ENCODE measurements at places on chromosomes 3 and 15.

DNA sequence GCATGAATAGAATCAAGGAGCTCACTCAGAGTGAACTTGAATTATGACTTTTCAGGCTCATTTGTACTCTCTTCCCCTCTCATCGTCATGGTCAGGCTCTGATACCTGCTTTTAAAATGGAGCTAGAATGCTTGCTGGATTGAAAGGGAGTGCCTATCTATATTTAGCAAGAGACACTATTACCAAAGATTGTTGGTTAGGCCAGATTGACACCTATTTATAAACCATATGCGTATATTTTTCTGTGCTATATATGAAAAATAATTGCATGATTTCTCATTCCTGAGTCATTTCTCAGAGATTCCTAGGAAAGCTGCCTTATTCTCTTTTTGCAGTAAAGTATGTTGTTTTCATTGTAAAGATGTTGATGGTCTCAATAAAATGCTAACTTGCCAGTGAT, 9.6 kb downstream of the CCNDBP1 start:
- no peak for DNase-seq

DNA sequence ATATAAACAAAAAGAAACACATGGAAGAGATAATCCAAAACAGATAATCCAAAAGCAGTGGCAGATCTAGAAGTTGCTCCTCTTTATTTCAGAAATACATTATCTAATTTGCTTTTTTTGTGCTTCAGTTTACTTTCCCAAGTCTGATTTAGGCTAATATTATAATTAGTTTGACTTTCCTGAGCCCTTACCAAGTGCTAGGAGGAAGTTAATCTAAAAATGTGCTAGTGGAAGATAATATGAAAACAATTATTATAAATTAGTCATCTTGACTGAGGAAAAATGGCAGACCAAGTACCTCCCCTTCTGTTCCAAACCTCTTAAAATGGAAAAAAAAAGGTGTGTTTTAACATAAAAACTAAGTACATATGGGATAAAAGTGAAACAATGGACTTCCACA, 17.5 kb downstream of the SLC9A9 start:
- DNase-seq, result no peak

DNA sequence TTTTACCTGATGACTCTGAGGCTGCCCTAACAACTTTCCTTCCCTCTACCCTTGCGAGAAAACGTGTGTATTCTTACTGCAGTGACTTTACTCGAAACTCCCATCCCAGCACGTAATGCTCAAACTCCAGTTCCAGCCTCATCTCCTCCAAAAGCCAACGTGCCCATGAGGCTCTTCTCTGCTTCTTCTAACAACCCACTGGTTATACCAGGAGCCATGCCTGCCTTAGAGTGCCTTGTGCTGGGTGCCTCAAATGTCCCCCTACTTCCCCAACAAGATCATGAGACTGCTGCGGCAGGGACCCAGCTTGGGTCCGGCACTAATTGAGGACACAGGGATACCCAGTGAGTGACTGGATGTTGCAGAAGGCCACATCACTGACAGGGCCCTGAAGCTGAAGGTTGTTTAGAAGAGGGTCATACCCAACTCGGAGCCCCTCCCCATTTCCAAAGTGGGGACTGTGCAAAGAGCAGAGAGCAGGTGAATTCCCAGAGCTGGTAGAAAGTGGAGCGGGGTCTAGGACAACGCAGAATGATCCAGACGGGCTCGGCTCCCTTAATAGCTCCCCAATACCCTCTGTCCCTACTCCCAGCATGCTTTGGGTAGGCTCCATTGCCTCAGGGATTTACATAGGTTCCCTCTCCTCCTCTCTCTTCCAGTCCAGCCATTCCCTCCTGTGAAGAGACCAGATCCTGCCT, 71.4 kb downstream of the BDH1 start:
- no peak for DNase-seq

- no peak for DNase-seq
Observed at GRCh38 chr3:79366414-79366813, 401.4 kb downstream of the ROBO1 start.

GRCh38 chr15:37098468-37099318, 1.7 kb downstream of the MEIS2 start:
- no peak for DNase-seq

DNA sequence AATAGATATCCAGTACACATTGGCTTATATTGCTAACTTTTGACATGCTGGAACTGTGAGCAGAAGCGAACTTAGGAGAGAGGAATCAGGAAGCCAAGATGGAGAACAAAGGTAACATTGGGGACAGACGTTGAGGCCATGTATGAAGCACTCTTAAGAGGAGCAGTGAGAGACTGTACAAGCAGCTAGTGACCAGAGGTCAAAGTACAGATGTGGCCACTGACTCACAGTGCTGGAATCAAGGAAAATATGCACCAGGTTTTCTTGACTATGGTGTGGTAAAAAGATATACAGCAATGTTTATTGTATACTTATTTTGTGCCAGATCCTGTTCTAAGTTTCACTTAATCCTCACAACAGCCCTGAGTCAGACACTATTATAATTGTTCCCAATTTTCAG, 2.0 kb upstream of the IL20RB start:
- DNase-seq, result no peak

DNA sequence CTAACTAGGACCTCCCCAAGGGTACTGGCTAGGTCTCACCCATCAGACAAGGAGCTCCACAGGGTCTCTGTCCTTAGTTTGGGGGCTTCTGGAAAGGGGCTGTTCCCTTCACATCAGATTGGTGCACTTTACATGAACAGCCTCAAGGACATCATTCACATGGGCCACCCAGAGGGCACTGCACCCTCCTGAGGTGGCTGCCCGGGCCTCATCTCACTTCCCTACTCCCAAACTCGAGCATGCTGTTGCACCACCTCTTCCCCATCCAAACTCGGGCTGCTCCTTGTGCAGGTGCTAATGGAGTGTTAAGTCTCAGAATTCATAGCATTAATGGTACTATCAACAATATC, 48.1 kb downstream of the RAB11A start:
- DNase-seq, result no peak

- DNase-seq, result no peak
Observed at GRCh38 chr3:4071481-4072184, 231.5 kb upstream of the SETMAR start.

DNA sequence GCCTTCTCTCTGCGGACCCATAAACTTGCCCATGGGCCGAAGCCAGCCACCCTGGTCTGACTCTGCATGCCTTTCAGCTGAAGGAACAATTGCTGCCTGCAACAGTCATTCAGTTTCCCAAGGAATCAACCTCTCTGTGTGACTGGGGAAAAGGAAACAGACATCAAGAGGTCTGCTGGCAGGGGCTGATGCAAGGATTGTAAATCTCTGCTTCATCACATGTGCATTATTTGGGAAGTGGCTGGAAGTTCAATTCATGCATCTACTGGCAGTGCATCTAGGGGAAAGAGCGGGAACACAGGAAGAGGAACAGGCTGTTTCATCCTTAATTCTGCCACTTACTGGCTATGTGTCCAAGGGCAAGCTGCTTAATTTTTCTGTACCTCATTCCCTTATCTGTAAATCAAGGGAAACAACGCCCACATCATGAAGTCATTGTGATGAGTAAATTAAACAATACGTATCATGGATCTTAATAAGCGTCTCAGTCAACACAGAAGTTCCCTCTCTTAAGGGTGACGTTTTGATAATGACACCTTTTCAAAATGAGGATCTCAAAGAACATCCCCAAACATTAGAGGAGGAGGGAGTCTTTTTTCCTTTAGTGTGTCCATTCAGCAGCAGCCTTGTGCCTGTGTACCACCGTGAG, 17.4 kb upstream of the ADPGK start:
- no peak for DNase-seq

DNA sequence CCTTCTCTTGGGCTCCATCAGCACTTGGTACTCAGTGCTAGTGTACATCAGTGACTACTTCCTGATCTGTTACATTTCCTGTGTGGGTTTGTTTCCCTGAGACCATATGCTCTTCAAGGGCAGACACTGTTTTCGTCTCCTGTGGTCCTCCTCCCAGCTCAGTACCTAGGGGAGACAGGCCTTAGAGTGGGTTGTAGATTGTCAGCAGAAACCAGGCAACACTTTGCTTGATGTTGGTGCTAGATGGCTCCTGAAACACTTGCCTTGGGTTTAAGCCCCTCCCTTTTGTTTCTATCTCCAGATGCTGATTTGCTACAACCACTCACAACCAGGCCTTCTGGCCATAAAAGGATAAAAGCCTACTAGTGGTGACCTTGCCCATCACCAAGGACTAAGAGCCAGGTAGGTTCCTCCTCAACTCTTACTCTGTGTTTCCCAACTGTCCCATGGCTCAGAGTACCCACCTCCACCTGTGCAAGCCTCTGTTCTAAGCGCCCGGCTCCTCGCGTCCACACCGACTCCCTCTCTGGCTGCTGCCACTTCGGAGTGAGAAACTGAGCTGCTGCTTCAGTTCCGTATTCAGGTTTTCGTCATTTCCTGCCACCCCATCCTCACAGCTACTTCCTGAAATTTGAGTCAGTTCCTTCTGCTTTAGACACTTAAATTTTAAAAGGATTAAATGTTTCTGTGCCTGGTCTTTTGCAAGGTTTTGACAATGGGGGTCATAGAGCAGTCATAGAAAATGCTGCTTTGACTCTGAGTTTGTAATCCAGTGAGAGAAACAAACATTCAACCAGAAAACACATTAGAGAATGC, at the start of gene HCLS1:
HCLS1 (minus strand) TSS at position 548 of the 816 bp plus-strand sequence. CDS start 2,556 bp downstream, outside the sequence.
- peak; percentile 55 for DNase-seq

- DNase-seq, result peak; percentile 35
Observed at GRCh38 chr15:89090791-89091626, 2.8 kb downstream of the ABHD2 start.

GRCh38 chr3:184727357-184728009, 15.6 kb upstream of the MAGEF1 start:
- DNase-seq, result peak; percentile 26

GRCh38 chr3:14329116-14329830, 73.1 kb upstream of the SLC6A6 start:
- DNase-seq, result no peak

GRCh38 chr3:55675478-55675877, 188.4 kb upstream of the WNT5A start:
- no peak for DNase-seq

GRCh38 chr3:24220859-24221657, 273.6 kb downstream of the THRB start:
- no peak for DNase-seq

DNA sequence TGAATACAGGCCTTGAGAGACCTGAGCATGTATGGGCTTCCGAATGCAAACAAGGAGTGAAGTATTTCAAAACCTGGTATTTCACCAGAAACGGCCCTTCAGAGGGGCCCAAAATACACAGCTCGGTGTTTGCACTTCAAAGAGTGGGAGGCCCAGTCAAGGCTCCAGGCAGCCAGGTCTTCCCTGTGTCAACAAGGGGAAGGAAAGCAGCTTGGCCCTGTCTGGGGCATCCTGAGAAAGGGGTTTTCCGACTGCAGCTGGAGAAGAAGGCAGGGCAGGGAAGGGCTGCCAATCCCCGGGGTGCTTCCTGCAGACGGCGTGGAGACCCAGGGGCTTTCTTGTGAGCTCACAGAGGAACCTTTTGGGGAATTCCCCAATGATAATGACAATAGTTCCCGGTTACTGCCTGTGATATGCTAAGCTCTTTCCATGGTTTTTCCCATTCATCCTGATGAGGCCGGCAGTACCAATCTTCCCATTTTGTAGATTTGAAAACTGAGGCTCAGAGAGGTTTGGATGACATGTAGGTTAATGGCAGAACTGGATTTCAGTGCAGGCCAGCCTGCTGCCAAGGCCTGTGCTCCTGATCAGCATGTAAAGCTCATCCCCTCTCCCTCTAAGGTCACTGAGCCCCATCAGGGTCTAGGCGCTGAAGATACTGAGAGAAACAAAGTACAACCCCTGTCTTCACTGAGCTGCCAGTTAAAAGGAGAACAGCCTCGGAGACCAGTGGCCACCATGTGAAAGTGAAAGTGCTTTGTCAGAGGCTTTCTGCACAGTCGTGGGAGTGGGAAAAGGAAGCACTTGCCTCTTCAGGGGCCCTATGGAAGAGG, 43.0 kb upstream of the TLE3 start:
- no peak for DNase-seq

GRCh38 chr3:60308808-60309207, 942.4 kb downstream of the FHIT start:
- DNase-seq, result no peak

DNA sequence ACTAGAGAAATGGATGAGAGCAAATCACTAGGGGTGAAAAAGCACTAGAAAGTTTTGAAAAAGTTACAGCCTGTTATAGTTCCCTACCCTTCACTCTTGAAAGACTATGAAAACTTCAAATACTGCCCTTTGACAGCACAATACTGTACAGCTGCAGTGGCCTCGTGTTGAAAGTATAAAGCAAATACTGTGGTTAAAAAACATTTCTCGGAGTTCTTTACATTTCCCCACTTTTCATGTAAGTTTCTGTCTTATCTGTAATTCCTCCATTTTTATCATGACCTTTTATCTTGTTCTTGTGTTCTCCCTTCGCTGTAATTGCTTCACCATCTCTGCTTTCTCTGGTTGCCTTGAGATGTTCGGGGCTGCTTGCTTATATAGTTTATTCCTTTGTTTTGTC, 423.8 kb upstream of the CFAP20DC start:
- DNase-seq, result no peak

- DNase-seq, result no peak
Observed at GRCh38 chr3:79161941-79162340, 605.9 kb downstream of the ROBO1 start.

DNA sequence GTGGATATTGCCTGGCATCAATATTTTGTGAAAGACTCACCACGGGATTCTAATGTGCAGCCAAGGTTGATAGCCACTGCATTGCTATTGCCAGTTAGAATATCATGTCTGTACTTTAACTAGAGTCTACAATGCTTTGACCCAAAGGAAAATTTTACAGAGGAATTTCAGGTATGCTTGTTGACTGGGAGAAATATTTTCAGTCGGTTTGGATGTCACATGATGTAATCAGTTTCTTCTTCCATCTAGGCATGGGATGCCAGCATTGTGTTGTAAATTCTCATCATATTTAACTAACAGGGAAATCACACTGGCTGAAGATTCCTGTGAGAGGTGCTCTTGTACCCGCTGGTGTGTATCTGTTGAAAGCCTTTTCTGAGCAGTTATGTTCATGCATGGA, 508.9 kb upstream of the ADAMTS9 start:
- no peak for DNase-seq

DNA sequence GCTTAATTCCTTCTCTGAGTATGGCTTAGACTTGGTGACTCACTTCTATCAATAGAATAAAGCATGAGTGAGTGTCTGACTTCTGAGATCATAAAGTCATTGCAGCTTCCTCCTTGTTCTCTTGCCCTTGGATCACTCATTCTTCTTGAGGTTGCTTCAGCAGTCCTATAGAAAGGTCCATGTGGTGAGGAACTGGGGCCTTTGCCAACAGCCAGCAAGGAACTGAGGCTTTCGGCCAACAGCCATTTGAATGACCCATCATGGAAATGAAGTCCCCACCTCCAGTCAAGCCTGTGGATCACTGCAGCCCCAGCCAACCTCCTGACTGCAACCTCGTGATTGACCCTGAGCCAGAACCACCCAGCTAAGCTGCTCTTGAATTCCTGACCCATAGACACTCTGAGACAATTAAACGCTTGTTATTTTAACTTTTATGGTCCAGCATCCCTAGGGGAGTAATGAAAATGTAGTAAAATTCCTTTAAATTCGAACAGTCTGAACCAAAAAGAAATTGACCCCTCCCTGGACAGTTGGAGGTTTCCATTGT, 84.5 kb downstream of the WDR76 start:
- no peak for DNase-seq

GRCh38 chr3:98770261-98771039, 7.3 kb downstream of the ST3GAL6 start:
- no peak for DNase-seq

All from stimulated activated CD4-positive, alpha-beta T cell treated with anti-CD3 and anti-CD28 coated beads, Interleukin-12 subunit alpha, Interleukin-12 subunit beta, amount 100 ng/mL, for 24 hours (primary cell).